ENCODE measurements at places on chromosomes 4 and X. TPM values are rescaled to one million over a fixed set of nuclear protein-coding genes. Genes with fewer than 3 reads are reported as not detected.

The CCDC160 gene
- 1.4 TPM for total RNA-seq

The CASK gene
- total RNA-seq: 37.1 TPM

The SMIM10L2A gene
- 1.9 TPM for total RNA-seq

The TEX11 gene
- not detected for total RNA-seq

The EGF gene
- total RNA-seq: 0.68 TPM

The GATA1 gene
- not detected for total RNA-seq

The IL2 gene
- not detected for total RNA-seq

The STK32B gene
- 2.5 TPM for total RNA-seq

The GABRG1 gene
- not detected for total RNA-seq

The PLAC8 gene
- 1.6 TPM for total RNA-seq

The GAK gene
- total RNA-seq: 58.1 TPM

The IL2RG gene
- total RNA-seq: 3.2 TPM

The C4orf50 gene
- 0.16 TPM for total RNA-seq

The APEX2 gene
- total RNA-seq: 4.1 TPM

The GYG2 gene
- total RNA-seq: 1.6 TPM

The NAT8L gene
- total RNA-seq: 0.27 TPM

The KIF4A gene
- 0.16 TPM for total RNA-seq

The TRMT10A gene
- 7.1 TPM for total RNA-seq

The EREG gene
- total RNA-seq: 5.8 TPM

The DGAT2L6 gene
- not detected for total RNA-seq

The PCSK1N gene
- 4.1 TPM for total RNA-seq

The FAM200B gene
- 45.1 TPM for total RNA-seq

The MAGEA10 gene
- not detected for total RNA-seq

The CENPI gene
- 3.0 TPM for total RNA-seq

The TAPT1 gene
- total RNA-seq: 43.8 TPM

The CT45A1 gene
- not detected for total RNA-seq

The BEX2 gene
- 2.2 TPM for total RNA-seq

The PNMA5 gene
- not detected for total RNA-seq

The MAGEB1 gene
- not detected for total RNA-seq

The CFAP47 gene
- 0.14 TPM for total RNA-seq

The DKK2 gene
- 2.6 TPM for total RNA-seq

The GRPR gene
- 0.83 TPM for total RNA-seq

The SMIM31 gene
- not detected for total RNA-seq

The PTPN13 gene
- total RNA-seq: 16.1 TPM

The MAOB gene
- total RNA-seq: 23.2 TPM

The XPNPEP2 gene
- 6.1 TPM for total RNA-seq

The MAGEA4 gene
- not detected for total RNA-seq

The CLGN gene
- total RNA-seq: 14.0 TPM

The ITGB1BP2 gene
- total RNA-seq: 14.1 TPM

The RADX gene
- total RNA-seq: 1.8 TPM

The LRAT gene
- total RNA-seq: 1.4 TPM

The PTCHD1 gene
- total RNA-seq: 28.4 TPM

Measured in sigmoid colon (tissue), 7 donors.